ENCODE measurements at places on chromosomes 5 and 9.

GRCh38 chr9:125694478-125694877, 12.5 kb downstream of the MAPKAP1 start:
- H3K36me3 ChIP-seq, result no peaks in the 10 kb centered on the region
- H3K4me1 ChIP-seq, result peaks cover 17% of the 10 kb centered on the region
- H3K27me3 ChIP-seq, result no peaks in the 10 kb centered on the region
- DNase-seq, result no peak

GRCh38 chr5:41772785-41773442, 97.3 kb downstream of the OXCT1 start:
- no peak overlapping the region for H3K4me3 ChIP-seq
- no peak for DNase-seq
- H3K27me3 ChIP-seq, result no peaks in the 10 kb centered on the region
- peak overlapping the region; percentile 39 for H3K27ac ChIP-seq
- H3K36me3 ChIP-seq, result no peaks in the 10 kb centered on the region

- no peak for DNase-seq
- H3K4me1 ChIP-seq, result peaks cover 12% of the 10 kb centered on the region
- H3K27ac ChIP-seq, result no peak overlapping the region
- H3K36me3 ChIP-seq, result no peaks in the 10 kb centered on the region
- no peaks in the 10 kb centered on the region for H3K27me3 ChIP-seq
Observed at GRCh38 chr9:98241357-98242300, 13.8 kb downstream of the TBC1D2 start.

DNA sequence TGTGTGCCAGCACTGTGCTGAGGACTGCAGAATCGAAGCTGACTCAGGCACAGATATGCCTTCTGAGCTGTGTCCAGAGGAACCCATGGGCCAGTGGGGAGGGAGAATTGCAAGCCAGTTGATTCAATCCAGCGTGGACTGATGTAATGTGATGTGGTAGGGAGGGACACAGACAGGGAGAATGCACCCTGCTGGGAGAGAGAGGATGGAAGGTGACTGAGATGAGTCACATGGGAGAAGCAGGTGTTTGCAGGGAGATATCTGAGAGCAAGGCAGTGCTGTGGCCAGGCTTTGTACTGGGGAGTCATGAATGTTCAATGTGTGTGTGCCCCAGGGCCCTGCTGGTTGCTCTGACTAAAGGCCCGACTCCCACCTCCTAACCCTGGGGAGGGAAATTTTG, 75.7 kb downstream of the IRX1 start:
- H3K27ac ChIP-seq, result no peak overlapping the region
- H3K4me1 ChIP-seq, result no peaks in the 10 kb centered on the region
- DNase-seq, result no peak
- no peaks in the 10 kb centered on the region for H3K36me3 ChIP-seq
- H3K4me3 ChIP-seq, result no peak overlapping the region

- H3K36me3 ChIP-seq, result no peaks in the 10 kb centered on the region
- H3K4me1 ChIP-seq, result peaks cover 12% of the 10 kb centered on the region
- H3K27ac ChIP-seq, result no peak overlapping the region
- H3K4me3 ChIP-seq, result no peak overlapping the region
- no peaks in the 10 kb centered on the region for H3K27me3 ChIP-seq
Observed at GRCh38 chr5:172165465-172165864, 22.6 kb downstream of the STK10 start.

DNA sequence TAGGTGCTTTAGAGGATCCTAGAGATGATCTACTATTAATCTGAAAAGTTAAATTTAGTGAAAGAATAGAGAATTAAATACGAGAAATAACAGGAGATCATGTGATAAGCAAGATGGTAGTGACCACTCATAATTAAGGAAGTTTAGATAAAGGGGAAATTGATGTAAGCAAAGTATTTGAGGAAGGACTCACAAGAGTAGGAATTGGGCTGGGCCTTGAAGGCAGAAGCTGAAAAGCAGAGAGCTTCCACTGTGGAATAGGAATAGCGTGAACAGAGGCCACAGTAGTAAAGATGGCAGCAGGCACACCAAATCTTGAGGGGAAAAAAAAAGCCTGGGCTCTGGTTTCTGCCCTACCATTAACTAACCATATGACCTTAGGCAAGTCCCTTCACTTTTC, 38.0 kb downstream of the KIF24 start:
- no peaks in the 10 kb centered on the region for H3K27me3 ChIP-seq
- H3K27ac ChIP-seq, result no peak overlapping the region
- DNase-seq, result no peak
- H3K4me1 ChIP-seq, result no peaks in the 10 kb centered on the region
- peaks cover 2% of the 10 kb centered on the region for H3K36me3 ChIP-seq

DNA sequence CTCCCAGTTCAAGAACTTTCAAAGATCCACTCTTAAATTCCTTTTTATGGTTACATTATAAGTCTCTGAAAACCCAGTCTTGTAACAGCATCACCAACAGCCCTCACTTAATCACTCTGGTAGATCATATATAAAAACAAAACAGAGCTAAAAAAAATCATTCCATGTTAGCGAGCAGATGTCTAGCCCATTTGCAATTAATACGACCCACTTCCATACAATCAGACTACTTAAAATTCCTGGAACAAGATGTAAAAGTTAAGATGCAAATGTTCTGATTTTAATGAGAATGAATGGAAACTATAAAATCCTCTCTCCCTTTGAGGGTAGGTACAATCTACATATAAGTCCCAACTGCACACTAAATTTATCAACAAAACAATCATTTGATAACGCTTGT, 167.0 kb downstream of the MED27 start:
- no peak for DNase-seq
- no peaks in the 10 kb centered on the region for H3K4me1 ChIP-seq
- no peaks in the 10 kb centered on the region for H3K36me3 ChIP-seq
- no peak overlapping the region for H3K4me3 ChIP-seq
- H3K27me3 ChIP-seq, result no peaks in the 10 kb centered on the region
- H3K27ac ChIP-seq, result no peak overlapping the region

GRCh38 chr5:175692996-175693710, 35.3 kb downstream of the HRH2 start:
- H3K4me1 ChIP-seq, result peaks cover 22% of the 10 kb centered on the region
- H3K27me3 ChIP-seq, result peaks cover 6% of the 10 kb centered on the region
- no peak overlapping the region for H3K27ac ChIP-seq
- no peak for DNase-seq

- H3K4me1 ChIP-seq, result no peaks in the 10 kb centered on the region
- DNase-seq, result no peak
Observed at GRCh38 chr9:126906091-126906490, 8.5 kb upstream of the RALGPS1 start.

- H3K4me1 ChIP-seq, result peaks cover 42% of the 10 kb centered on the region
- H3K4me3 ChIP-seq, result no peak overlapping the region
- H3K27me3 ChIP-seq, result no peaks in the 10 kb centered on the region
- H3K27ac ChIP-seq, result peak overlapping the region; percentile 49
- no peaks in the 10 kb centered on the region for H3K36me3 ChIP-seq
- no peak for DNase-seq
Observed at GRCh38 chr5:138726848-138727247, 26.4 kb upstream of the CTNNA1 start.

GRCh38 chr9:127525401-127526188, 74.3 kb downstream of the LRSAM1 start:
- no peak overlapping the region for H3K4me3 ChIP-seq
- H3K36me3 ChIP-seq, result peaks cover 47% of the 10 kb centered on the region
- no peak overlapping the region for H3K27ac ChIP-seq
- DNase-seq, result no peak
- H3K4me1 ChIP-seq, result peaks cover 10% of the 10 kb centered on the region
- H3K27me3 ChIP-seq, result no peaks in the 10 kb centered on the region

DNA sequence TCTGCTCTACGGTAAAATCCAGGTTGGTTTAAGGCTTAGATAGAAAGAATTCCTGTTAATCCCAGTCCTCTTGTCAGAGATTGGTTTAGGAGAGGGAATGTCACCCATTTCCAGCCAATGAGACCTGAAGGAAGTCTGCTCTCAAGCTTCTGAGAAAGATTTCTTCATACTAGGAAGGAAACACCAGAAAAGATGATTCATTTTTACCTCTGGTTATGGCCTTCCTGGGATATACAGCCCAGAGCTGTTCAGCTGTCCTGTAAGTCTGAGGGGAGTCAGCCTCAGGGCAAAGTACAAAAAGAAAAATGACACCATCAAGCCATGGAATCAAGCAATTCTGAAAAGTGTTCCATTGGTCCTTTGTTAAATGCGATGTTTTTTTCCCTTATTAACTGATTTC, 18.6 kb upstream of the CFAP95 start:
- H3K4me3 ChIP-seq, result no peak overlapping the region
- no peaks in the 10 kb centered on the region for H3K36me3 ChIP-seq
- DNase-seq, result no peak
- no peak overlapping the region for H3K27ac ChIP-seq
- peaks cover 8% of the 10 kb centered on the region for H3K4me1 ChIP-seq

- H3K27me3 ChIP-seq, result no peaks in the 10 kb centered on the region
- no peak overlapping the region for H3K4me3 ChIP-seq
- no peak overlapping the region for H3K27ac ChIP-seq
- no peaks in the 10 kb centered on the region for H3K36me3 ChIP-seq
- peaks cover 24% of the 10 kb centered on the region for H3K4me1 ChIP-seq
Observed at GRCh38 chr9:136090056-136090735, 4.9 kb downstream of the NACC2 start.

DNA sequence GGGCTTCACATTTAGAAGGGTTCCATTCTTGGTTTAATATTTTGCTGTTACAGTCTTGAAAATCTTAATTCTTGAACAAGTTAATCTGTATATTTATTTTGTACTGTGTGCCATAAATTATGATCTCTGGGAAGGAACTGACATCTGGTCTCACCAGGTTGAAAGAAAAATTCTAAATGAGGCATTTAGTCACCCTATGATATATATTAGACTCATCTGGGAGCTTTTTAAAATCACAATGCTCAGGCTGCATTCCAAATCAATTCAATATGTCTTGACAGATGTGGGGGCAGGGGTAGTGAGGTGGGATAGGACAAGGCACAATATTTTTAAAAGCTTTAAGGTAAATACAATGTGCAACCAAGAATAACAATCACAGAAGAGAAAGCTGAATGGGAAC, 569.2 kb downstream of the PRR16 start:
- H3K27ac ChIP-seq, result no peak overlapping the region
- DNase-seq, result no peak
- no peaks in the 10 kb centered on the region for H3K36me3 ChIP-seq
- peaks cover 12% of the 10 kb centered on the region for H3K4me1 ChIP-seq

DNA sequence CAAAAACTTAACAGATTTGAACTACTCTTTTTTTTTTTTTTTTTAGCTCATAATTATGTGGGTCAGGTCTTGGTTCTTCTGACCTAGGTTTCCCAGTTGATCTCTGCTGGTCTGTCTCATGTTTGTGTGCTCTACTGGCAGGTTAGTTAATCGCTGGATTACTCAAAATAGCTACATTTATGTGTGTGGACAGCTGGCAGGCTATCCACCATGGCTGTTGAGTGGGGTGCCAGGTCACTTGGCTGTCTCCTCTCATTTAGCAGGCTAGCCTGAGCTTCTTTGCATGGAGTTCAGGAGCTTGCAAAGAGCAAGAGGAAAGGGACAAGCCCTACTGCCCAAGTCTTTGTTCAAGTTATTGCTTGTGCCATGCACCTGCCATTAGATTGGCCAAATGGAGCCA, 9.3 kb downstream of the ADCY2 start:
- H3K36me3 ChIP-seq, result no peaks in the 10 kb centered on the region
- no peak overlapping the region for H3K27ac ChIP-seq
- H3K4me3 ChIP-seq, result no peak overlapping the region
- H3K4me1 ChIP-seq, result no peaks in the 10 kb centered on the region
- no peak for DNase-seq

DNA sequence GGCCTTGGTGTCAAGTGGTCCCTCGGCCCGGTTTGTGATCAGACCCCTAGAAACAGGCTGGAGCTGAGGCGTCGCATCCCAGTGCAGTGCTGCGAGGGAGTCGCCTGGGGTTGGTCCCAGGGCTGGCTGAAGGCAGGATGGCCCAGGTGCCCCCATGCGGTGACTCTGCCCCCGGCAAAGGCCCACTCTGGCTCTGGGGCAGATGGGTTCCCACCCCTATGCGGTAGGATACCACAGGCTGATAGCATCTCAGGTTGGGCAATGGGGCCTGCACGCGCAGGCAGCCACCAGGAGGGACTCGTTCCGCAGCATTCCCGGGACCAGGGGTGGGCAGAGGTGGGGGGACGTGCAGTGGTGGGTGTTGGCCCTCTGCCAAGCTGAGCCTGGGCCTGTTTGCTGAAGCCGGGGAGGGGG, 86.0 kb downstream of the RXRA start:
- DNase-seq, result peak; percentile 79
- no peaks in the 10 kb centered on the region for H3K27me3 ChIP-seq
- H3K4me1 ChIP-seq, result peaks cover 46% of the 10 kb centered on the region
- peak overlapping the region; percentile 69 for H3K27ac ChIP-seq
- peaks cover 2% of the 10 kb centered on the region for H3K36me3 ChIP-seq

GRCh38 chr5:36252722-36253365, 11.1 kb upstream of the NADK2 start:
- no peak overlapping the region for H3K4me3 ChIP-seq
- H3K27ac ChIP-seq, result no peak overlapping the region
- DNase-seq, result no peak
- no peaks in the 10 kb centered on the region for H3K27me3 ChIP-seq
- H3K4me1 ChIP-seq, result peaks cover 3% of the 10 kb centered on the region
- no peaks in the 10 kb centered on the region for H3K36me3 ChIP-seq

GRCh38 chr5:169160405-169160901, 140.5 kb downstream of the SLIT3 start:
- no peak overlapping the region for H3K4me3 ChIP-seq
- DNase-seq, result no peak
- no peaks in the 10 kb centered on the region for H3K27me3 ChIP-seq
- H3K36me3 ChIP-seq, result peaks cover 23% of the 10 kb centered on the region
- H3K4me1 ChIP-seq, result peaks cover 30% of the 10 kb centered on the region

DNA sequence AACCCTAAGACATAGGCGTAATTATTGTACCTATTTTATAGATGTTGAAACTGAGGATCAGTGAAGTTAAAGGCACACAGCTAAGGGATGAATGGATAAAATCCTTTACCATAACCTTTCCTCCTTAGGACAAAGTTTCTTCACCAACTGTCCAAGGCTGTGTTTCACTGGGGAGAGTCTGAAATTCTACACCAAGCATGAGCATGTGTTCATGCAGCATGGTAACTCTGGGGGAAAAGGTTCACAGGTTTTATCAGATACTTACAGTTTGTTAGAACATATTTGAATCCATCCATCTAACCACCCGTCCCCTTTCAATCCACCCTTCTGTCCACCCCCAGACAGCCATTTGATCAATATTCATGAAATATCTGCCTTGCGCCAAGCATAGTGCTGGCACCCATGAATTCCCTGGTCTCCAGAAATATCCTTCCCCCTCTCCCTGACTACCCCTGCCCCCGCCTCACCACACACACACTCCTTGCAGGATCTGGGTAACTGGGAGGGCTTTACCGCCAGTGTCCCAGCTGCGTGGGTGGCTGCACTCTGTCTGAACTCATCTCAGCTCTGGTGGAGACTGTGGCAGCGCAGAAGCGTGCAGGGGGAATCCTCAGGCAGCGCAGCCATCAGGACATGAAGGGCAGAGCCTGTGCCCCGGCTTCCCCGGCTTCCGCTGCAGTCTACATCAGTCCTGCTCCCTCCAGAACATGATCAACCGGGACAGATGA, 6.3 kb upstream of the KCNIP1 start:
- DNase-seq, result peak; percentile 45
- no peaks in the 10 kb centered on the region for H3K36me3 ChIP-seq
- no peak overlapping the region for H3K27ac ChIP-seq
- H3K4me3 ChIP-seq, result no peak overlapping the region
- H3K4me1 ChIP-seq, result peaks cover 35% of the 10 kb centered on the region

- DNase-seq, result no peak
- no peak overlapping the region for H3K27ac ChIP-seq
Observed at GRCh38 chr5:176790941-176791340, 19.4 kb upstream of the UNC5A start.

- H3K4me1 ChIP-seq, result peaks cover 8% of the 10 kb centered on the region
- no peaks in the 10 kb centered on the region for H3K27me3 ChIP-seq
- H3K36me3 ChIP-seq, result no peaks in the 10 kb centered on the region
- DNase-seq, result no peak
- H3K4me3 ChIP-seq, result no peak overlapping the region
- H3K27ac ChIP-seq, result no peak overlapping the region
Observed at GRCh38 chr5:142836048-142836447, 65.9 kb downstream of the ARHGAP26 start.

All from mesothelial cell of epicardium (in vitro differentiated cells).